Ammon's horn (tissue), 1 donor: ENCODE measurements at places on chromosomes 12 and 14.
A peak's percentile ranks its signal among the peaks of the same experiment; 100 is the strongest.

DNA sequence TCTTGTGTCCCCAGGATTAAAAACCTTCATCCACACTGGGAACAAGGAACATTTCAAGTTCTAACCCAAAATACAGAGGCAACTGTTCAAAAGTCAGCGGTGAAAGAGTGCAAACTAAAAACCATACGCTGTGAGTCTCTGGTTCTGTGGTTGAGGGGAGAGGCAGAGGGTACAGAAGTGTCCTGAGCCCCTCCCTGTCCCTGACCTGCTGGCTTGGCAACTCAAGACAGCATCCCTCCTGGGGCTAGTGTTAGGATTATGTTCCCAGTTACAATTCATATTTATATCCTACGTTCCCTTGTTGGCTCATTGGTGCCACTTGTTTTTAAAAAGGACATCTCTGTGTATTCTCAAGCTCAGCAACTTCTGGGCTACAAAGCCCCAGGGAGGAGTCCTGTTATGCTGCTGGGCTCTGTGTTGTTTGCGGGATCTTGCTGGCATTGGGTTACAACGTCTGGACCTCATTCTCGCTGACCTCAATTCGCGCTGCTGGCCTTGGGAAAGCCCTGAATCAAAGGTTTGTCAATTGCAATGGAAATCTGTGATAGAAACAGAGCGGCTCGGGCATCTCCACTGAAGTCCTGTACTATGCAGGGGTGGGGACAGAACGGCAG is 420.8 kb downstream of the FUT8 start:
- DNase-seq, result no peak

GRCh38 chr12:53516758-53517455 is 9.6 kb upstream of the NPFF start:
- DNase-seq, result no peak

DNA sequence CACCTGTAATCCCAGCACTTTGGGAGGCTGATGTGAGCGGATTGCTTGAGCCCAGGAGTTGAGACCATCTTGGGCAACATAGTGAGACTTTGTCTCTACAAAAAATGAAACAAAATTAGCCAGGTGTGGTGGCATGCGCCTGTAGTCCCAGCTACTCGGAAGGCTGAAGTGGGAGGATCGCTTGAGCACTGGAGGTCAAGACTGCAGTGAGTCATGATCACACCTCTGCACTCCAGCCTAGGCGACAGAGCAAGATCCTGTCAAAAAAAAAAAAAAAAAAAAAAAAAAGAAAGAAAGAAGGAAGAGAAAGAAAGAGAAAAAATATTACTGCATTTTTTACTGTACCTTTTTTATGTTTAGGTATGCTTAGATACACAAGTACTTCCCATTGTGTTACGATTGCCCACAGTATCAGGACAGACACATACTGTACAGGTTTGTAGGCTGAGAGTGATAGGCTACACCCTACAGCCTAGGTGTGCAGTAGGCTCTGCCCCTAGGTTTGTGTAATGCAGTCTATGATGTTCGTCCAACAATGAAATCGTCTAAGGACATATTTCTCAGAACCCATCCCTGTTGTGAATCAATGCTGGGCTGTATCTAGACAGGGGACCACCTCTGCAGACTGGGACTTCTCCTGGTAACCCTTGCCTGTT is 160.4 kb upstream of the PWP1 start:
- DNase-seq, result no peak

GRCh38 chr12:120134307-120134980 is 17.9 kb upstream of the RAB35 start:
- no peak for DNase-seq

DNA sequence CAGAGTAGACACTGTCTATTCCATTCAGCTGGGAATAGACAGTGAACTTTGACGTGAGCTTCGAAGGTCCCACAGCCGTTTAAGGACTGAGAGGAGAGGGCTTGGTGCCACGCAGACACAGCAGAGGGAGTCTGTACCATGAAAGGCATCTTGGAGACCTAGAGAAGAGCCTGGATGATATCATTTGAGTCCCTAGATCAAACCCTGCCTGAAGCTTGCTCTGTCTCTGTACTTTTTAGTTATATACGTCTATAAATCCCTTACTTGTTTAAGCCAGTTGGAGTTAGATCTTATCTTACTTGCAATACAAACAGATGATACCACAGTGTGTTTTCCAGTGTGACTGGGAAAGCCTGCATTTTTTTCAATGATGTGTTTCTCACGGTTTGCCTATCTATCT is 128.9 kb upstream of the RTL1 start:
- DNase-seq, result no peak

DNA sequence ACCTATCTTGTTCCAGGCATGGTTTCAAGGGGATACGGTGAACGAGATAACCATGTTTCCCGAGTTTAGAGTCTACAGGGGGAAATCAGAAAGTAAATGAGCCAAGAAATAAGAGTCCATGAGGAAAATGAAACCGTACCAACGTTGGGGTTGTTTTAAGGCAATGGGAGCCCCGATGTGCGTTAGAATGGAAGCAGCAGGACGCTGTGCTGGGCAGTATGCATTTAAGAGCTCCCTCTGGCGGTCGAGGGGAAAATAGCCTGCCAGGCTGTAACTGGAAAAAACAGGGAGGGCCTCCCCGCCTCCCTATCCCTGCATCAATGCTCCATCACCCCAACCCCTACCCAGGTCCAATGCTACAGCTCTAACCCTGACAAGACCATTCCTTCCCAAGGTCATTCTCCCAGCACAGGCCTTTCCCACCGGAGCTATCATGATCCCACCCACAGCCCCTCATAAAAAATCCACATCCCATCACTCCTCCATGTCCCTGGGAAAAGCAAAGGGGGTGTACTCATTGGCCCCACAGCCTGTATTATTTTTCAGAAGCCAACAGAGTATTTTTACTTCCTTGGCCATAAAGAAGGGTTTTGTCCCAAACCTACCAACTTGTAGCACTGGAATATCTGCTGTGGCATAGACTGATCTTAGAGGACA is 226.3 kb upstream of the NOS1 start:
- DNase-seq, result peak; percentile 62

DNA sequence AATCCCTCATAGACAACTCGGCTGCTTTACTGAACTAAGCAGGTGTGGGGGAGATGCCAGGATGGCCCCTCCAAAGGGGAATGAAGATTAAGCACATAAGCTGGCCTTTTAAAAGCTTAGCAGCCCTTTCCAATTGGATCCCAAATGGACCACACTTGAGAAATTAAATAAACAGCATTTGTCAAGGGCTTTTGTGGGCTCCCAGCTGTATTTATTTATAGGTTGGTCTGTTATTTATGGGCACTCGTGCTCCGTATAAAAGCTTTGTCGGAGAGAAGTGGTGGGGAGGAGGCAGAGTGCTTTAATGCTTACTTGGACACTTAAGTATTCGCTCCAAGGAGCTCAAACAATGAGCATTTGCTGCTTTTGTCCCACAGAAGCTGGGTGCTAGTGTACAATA is 580.2 kb downstream of the MED13L start:
- no peak for DNase-seq

DNA sequence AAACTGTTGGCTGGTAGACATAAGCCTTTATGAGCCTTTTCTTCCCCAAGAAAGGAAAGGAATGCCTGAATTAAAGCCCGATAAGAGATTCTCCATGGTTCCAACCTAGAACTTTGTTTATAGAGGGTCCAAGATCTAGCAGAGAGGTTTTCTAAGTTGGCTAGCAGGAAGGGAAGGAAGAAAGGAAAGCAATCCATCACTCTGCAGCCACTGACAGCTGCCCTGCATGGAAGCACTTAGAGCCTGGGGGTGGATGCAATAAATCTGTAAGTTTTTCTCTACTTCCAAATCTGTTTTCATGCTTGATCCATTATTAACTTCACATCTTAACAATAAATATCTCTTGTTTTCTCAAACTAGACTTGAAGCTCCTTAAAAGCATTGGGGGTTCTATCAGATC is 224.4 kb downstream of the KSR2 start:
- DNase-seq, result no peak

- DNase-seq, result no peak
Observed at GRCh38 chr12:75553836-75554555, 42.6 kb upstream of the KRR1 start.

DNA sequence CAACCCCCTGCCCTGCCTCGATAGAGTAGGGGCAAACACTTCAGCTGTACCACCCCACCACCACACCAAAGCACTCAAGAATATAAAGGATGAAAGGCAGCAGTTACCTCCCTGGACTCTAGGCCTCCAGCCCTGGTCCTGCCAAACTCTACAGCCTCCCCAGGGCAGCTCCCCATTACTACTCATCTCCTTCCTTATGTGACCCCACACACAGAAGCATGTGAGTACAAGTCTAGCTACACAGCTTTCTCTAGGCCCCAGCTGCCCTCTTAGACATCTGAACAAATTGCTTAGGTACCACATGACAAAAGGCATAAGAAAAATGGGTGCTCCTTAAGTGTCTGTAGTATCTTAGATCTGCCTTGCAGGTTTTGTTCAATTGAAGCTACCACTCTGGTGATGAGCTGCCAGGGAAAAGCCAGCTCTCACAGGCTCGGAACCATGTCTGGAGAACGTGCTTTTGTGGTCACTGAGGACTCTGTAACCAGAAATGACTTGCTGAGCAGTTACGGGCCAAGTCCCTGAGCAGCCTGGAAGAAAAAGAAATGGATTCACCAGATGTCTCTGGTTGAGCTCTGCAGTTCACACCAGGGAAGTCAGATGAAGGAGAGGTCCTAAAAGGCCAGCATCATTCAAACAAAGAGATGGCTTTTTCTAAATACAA is 32.8 kb downstream of the FMNL3 start:
- DNase-seq, result peak; percentile 42

- no peak for DNase-seq
Observed at GRCh38 chr14:64702493-64703394, 1.5 kb upstream of the PLEKHG3 start.

DNA sequence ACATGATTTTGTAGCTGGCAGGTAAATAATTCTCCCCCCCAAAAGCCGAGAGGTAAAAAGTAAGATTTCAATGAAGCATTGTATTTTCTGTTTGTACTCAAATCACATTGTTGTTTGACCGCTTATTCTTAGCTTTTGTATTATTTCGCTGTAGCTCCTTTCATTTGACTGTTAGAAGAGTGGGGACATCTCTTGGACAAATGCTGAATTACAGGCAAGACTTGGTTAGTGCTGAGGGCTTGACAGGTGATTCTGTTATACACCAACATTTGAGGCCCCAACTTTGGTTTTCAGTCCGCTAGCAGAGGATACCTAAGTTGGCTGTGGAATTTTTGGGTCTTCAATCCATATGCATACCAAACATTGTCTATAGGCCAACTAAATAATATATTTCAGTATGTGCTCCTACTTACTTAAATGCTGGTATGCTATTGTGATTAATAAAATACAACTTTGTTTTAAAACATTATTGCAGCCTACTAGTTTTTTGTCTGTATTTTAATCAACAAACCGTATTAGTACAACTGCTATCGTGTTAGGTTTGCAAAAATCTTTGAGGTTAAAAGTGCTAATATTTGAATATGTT is 102.2 kb downstream of the ERC1 start:
- peak; percentile 66 for DNase-seq

DNA sequence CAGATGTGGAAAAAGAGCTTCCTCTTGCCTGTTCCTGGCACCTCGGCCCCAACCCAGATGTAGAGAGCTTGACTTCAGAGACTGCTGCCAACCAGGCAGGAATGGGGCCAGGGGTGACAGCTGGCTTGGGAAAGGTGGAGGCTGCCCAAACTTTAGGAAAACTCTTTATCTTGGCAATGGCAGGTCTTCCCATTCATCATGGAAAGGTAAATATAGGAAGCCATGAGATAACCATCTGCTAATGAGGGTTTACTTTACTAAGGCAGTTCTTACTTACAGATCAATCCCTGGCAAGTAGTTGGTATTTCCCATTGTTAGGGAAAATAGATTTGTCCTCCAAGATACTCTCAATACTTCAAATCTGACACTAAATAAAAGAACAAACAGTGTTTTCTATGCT is 143.1 kb upstream of the NUDT4 start:
- no peak for DNase-seq

DNA sequence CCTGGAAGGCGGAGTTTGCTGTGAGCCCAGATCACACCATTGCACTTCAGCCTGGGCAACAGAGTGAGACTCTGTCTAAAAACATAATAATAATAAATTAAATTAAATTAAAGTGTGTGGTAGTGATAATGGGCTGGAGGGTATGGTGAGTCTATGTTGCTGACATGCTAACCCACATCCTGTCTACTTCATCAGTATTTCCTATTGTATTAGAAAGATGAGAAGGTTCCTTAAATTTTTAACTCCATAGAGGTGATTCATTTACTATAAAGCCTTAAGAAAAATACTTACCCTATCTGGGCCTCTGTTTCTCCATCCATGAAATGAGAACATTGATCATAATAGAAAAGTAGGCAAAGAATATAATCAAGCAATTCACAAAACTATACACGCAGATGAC is 280.5 kb downstream of the FBXL14 start:
- DNase-seq, result no peak

- peak; percentile 95 for DNase-seq
Observed at GRCh38 chr14:93752980-93753561, 35.2 kb downstream of the PRIMA1 start.

DNA sequence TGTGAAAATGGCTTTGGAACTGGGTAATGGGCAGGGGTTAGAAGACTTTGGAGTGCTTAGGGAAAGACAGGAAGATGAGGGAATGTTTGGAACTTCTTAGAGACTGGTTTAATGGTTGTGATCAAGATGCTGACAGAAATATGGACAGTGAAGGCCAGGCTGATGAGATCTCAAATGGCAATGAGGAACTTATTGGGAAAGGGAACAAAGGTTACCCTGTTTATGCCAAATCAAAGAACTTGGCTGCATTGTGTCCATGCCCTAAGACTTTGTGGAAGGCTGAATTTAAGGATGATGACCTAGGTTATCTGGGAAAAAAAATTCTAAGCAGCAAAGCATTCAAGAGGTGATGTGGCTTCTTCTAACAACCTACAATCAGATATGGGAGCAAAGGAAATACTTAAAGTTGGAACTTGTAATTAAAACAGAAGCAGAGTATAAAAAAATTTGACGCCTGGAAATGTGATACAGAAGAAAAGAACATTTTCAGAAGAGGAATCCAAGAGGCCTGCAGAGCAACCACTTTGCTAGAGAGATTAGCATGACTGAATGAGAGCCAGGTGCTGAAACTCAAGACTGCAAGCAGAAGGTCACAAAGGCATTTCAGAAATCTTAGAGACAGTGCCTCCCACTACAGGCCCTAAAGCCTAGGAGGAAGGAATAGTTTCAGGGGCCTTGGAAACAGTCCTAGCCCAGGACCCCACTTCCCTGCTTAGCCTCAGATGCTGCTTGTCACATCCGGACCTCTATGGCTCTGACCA is 65.6 kb upstream of the FLRT2 start:
- DNase-seq, result no peak

- DNase-seq, result no peak
Observed at GRCh38 chr12:233615-233968, 19.6 kb upstream of the SLC6A12 start.

DNA sequence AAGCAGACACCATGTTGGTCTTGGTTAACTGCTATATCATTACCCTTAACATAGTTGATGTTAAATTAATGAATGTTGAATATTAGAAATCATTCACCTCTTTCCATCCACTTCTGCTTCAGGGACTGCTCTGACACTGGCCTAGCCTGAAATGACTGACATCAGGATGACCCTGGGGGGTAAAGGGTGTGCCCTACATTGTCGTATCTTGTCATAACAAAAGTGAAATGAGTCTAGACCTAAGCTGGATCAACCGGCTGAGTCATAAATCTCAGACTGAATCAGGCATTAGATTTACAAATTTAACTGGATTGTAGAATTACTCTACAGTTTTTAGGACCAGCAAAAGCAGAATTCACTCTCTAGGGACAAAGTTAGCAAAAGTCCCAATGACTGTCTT is 35.3 kb downstream of the KICS2 start:
- no peak for DNase-seq
